ENCODE measurements at places on chromosomes 12 and 14.

GRCh38 chr12:128337431-128338170 lies 70.6 kb downstream of the TMEM132C start:
- no peak for DNase-seq

- DNase-seq, result no peak
These were observed 8.6 kb downstream of the ASB2 start for GRCh38 chr14:93967637-93968250.

GRCh38 chr14:30748343-30748742 lies 126.0 kb upstream of the COCH start:
- DNase-seq, result no peak

DNA sequence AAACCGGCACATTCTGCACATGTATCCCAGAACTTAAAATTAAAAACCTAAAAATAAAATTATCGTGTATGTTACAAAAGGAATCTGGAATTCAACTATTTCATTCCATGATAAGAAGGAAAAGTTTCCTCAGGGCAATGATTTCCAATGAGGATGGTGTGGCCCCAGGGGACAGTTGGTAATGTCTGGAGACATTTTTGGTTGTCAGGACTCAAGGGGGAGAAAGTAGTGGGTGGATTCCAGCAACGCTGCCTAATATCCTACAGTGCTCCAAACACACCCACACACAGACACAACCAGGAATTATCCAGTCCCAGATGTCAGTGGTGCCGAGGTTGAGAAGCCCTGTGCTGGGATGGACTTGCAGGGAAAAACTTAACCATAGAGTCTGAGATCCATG lies 228.3 kb downstream of the TMEM132D start:
- DNase-seq, result no peak

DNA sequence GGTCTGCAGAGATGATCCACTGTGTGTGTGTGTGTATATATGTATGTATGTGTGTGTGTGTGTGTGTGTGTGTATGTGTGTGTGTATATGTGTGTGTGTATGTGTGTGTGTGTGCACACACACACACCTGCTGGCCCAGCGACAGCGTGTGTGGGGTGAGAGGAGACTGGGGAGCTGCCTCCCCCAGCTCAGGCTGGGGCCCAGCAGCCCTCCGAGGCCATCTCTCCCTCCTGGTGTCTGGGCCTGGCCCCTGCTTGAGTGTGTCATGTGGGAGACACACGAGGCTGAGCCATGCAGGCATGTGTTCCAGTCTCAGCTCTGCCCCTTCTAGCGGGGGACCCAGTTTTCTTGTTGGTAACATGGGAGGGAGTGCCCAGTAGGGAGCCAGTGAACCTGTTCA lies 10.0 kb upstream of the TNFAIP2 start:
- no peak for DNase-seq

GRCh38 chr12:122835750-122836026 lies 431 bp downstream of the HIP1R start:
- DNase-seq, result no peak

GRCh38 chr12:65389436-65389835 lies 111.0 kb downstream of the MSRB3 start:
- DNase-seq, result no peak

All from NCI-H460 (cell line).